Chondrocyte (in vitro differentiated cells): ENCODE measurements at places on chromosomes 11 and 22. TPM values are rescaled to one million over a fixed set of nuclear protein-coding genes. Genes with fewer than 3 reads are reported as not detected.
A peak's percentile ranks its signal among the peaks of the same experiment; 100 is the strongest.

DNA sequence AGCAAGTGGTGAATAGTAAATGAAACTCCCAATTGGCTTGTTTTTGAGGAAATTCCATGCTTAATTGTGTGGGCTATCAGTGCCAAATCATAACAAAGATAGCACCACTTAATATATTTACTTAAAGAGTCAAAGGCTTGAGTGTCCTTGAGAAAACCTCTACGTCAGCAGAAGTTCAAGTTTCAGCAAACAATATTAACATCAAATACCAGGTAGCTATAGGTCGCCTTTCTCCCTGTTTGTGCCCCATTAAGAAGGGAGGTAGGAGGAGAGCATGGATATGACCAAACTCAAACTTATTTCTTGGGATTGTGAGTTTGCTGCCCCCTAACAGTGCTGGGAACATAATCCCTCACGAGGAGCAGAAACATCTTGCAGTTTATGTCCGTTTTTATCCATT is 105.6 kb upstream of the SYN3 start:
- DNase-seq, result no peak
- no peaks in the 10 kb centered on the region for H3K4me1 ChIP-seq
- no peak overlapping the region for H3K27ac ChIP-seq
- H3K27me3 ChIP-seq, result peaks cover 6% of the 10 kb centered on the region
- H3K36me3 ChIP-seq, result no peaks in the 10 kb centered on the region

- peaks cover 5% of the 10 kb centered on the region for H3K4me1 ChIP-seq
- no peaks in the 10 kb centered on the region for H3K36me3 ChIP-seq
- no peak overlapping the region for H3K27ac ChIP-seq
- no peak for DNase-seq
Observed at GRCh38 chr11:73797457-73797856, 9.8 kb downstream of the MRPL48 start.

GRCh38 chr22:31107894-31108218 is 488 bp upstream of the SELENOM start:
- DNase-seq, result no peak
- no peaks in the 10 kb centered on the region for H3K27me3 ChIP-seq
- H3K4me3 ChIP-seq, result peak overlapping the region; percentile 92
- H3K27ac ChIP-seq, result peak overlapping the region; percentile 83
- peaks cover 2% of the 10 kb centered on the region for H3K36me3 ChIP-seq

DNA sequence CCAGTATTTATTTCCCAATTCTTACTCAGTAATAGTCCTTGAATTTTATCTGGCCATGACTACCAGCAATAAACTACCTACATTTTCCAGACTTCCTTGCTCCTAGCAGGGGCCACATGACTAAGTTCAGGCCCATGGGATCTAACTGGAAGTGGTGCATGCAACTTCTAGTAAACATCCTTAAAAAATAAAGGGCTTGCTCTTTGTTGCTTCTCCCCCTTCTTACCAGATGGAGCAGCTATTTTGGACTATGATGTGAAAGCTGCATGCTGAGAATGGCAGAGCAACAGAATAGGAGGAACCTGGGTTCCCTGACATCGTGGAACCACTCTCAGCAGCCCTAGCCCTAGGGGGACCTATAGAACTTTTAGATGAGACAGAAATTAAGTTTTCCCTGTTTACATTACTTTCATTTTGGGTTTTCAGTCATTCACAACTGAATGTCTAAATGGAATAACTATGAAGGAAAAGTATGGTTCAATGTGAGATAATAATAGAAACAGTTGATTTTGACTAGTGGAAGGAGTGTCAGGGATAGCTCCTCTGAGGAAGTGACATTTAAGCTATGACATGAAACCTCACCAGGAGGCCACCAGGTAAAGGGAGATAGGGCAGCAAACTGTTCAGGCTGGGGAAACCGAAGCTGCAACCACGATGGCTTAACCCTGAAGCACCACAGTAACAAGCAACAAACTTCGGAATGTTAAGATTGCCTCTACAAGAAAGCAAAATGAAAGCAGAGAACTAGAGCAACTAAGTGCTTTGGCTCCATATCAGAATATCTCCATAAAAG is 48.9 kb downstream of the PHF21A start:
- H3K4me3 ChIP-seq, result no peak overlapping the region
- no peak for DNase-seq
- no peak overlapping the region for H3K27ac ChIP-seq
- H3K36me3 ChIP-seq, result peaks cover 2% of the 10 kb centered on the region
- peaks cover 18% of the 10 kb centered on the region for H3K4me1 ChIP-seq

GRCh38 chr11:111696556-111696955 is 69.6 kb downstream of the PPP2R1B start:
- no peak for DNase-seq
- H3K4me3 ChIP-seq, result no peak overlapping the region
- H3K4me1 ChIP-seq, result peaks cover 11% of the 10 kb centered on the region
- no peaks in the 10 kb centered on the region for H3K27me3 ChIP-seq

GRCh38 chr11:15836795-15837194 is 519.6 kb downstream of the SOX6 start:
- no peak overlapping the region for H3K4me3 ChIP-seq
- DNase-seq, result no peak
- no peaks in the 10 kb centered on the region for H3K27me3 ChIP-seq
- H3K36me3 ChIP-seq, result no peaks in the 10 kb centered on the region

GRCh38 chr11:115920841-115921480 is 416.7 kb upstream of the CADM1 start:
- no peak overlapping the region for H3K4me3 ChIP-seq
- no peaks in the 10 kb centered on the region for H3K36me3 ChIP-seq

DNA sequence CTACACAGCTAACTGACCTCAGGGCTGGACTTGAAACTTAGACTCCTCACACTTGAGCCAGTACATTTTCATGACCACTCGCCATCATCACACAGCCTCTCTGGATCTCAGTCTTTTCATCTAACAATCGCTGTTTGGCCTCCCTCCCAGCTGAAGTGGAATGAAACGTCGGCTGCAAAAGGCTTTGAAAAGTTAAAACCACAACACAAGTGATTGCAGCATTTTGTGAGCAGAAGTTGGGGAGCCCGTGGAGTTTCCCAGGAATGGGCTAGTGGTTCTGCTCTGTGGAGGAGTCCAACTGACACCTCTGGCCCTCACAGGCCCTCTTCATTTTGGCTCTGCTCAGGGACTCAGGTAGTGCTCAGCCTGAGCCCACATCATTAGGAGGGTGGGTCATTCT is 35.9 kb upstream of the TRIM29 start:
- no peaks in the 10 kb centered on the region for H3K36me3 ChIP-seq
- no peak for DNase-seq
- H3K27me3 ChIP-seq, result peaks cover 40% of the 10 kb centered on the region
- H3K4me1 ChIP-seq, result peaks cover 5% of the 10 kb centered on the region
- H3K27ac ChIP-seq, result no peak overlapping the region

GRCh38 chr22:40345271-40345670 is 1.0 kb upstream of the ADSL start:
- peak overlapping the region; percentile 93 for H3K27ac ChIP-seq
- no peak for DNase-seq
- H3K4me1 ChIP-seq, result peaks cover 18% of the 10 kb centered on the region

DNA sequence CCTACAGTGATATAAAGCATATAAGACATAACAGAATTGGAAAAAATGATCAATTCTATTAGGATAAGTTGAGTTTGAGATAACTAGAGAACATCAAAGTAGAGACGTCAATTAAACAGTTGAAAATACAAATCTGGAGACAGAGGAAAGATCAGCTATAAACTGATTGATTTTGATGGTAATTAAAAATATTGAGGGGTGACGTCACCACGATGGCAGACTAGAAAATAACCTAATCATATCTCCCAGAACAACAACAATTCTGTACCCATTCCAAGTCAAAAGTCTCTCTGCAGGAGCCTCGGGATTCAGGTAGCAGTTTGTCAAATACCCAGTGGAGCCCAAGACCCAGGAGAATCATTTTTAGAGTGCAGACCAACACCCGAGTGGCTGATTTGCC is 28.9 kb downstream of the MS4A13 start:
- H3K27me3 ChIP-seq, result peaks cover 10% of the 10 kb centered on the region
- H3K4me1 ChIP-seq, result no peaks in the 10 kb centered on the region

GRCh38 chr11:41950470-41951143 is 491.2 kb upstream of the LRRC4C start:
- H3K27ac ChIP-seq, result no peak overlapping the region
- peaks cover 9% of the 10 kb centered on the region for H3K4me1 ChIP-seq
- H3K36me3 ChIP-seq, result no peaks in the 10 kb centered on the region
- H3K27me3 ChIP-seq, result no peaks in the 10 kb centered on the region
- DNase-seq, result no peak
- no peak overlapping the region for H3K4me3 ChIP-seq

DNA sequence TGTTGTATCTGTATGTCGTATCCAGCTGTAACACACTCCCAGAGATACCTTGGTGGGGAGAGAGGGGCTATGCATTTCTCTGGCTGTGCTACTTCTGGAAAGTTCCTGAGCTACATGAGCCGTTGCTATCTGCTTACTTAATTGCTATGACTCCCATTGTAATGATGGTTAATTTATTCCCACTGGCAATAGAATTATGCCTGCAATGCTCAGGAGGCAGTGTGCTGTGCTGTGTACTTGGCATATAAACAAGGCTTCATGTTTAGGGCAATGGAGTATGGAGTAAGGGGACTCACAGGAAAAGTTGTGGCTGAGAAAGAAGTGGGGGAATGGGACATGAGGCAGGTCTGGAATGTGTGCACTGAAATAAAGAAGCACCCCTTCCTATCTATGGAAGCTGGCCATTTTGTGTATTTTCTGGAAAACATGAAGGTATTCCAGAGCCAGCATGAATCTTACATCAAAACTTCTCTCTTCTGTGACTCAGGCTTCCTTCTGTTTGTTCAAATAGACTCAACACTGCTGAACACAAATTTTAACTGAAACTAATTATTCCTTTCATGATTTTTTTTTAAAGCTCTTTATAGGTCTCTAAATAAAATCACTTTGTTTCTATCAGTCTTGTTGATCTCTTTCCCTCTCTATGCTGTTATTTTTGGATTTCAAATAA is 40.6 kb downstream of the CD44 start:
- peaks cover 23% of the 10 kb centered on the region for H3K36me3 ChIP-seq
- no peak for DNase-seq
- H3K4me1 ChIP-seq, result peaks cover 30% of the 10 kb centered on the region
- no peaks in the 10 kb centered on the region for H3K27me3 ChIP-seq
- no peak overlapping the region for H3K27ac ChIP-seq

DNA sequence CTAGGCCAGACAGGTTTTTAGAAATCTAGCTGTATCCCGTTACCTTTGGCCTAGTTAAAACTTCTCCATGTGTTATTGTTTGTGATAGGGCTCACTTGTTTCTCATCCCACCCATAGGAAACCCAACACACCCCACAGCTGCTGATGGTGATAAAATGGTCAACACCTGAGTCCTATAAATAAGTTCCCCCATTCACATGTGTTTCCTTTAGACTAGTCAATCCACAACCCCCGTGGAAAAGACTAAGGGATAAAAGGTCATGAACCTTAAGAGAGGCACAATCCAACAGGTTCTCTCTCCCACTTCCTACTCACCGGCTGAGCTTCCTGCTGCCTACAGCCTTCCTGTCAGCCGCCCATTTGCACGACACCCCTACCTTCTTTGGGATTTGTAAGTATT is 768.4 kb downstream of the JRKL start:
- H3K36me3 ChIP-seq, result no peaks in the 10 kb centered on the region
- H3K4me1 ChIP-seq, result no peaks in the 10 kb centered on the region
- no peak for DNase-seq

- H3K27ac ChIP-seq, result no peak overlapping the region
- H3K4me1 ChIP-seq, result peaks cover 16% of the 10 kb centered on the region
- peak overlapping the region; percentile 49 for H3K4me3 ChIP-seq
- H3K36me3 ChIP-seq, result no peaks in the 10 kb centered on the region
- no peaks in the 10 kb centered on the region for H3K27me3 ChIP-seq
Observed at GRCh38 chr11:2892967-2893528, 7.5 kb upstream of the CDKN1C start.

DNA sequence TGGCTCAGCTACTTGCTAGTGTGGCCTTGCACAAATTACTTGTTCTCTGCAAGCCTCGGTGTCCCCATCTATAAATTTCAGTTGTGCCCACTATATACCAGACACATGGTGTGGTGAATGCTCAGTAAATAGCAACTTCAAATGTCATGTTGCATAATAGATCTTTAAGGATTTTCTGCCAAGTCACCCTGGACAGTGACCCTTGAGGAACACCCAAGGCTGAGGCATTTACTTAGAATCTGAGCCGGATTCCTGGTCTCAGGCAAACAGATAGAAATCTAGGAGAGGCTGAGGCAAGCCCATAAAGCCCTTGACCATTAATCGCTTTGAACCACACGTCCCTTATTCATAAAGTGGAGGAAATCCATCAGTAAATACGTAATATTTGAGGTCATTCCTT is 9.7 kb downstream of the TEAD1 start:
- H3K4me3 ChIP-seq, result no peak overlapping the region
- no peak overlapping the region for H3K27ac ChIP-seq
- peaks cover 99% of the 10 kb centered on the region for H3K4me1 ChIP-seq
- DNase-seq, result no peak
- H3K36me3 ChIP-seq, result no peaks in the 10 kb centered on the region

- H3K4me3 ChIP-seq, result no peak overlapping the region
- H3K27ac ChIP-seq, result no peak overlapping the region
- H3K4me1 ChIP-seq, result no peaks in the 10 kb centered on the region
Observed at GRCh38 chr22:26082866-26083265, 86.4 kb upstream of the SEZ6L start.

GRCh38 chr11:104967534-104968354 is 630 bp downstream of the CASP4 start:
- no peak for DNase-seq
- H3K4me1 ChIP-seq, result peaks cover 16% of the 10 kb centered on the region
- H3K27me3 ChIP-seq, result no peaks in the 10 kb centered on the region
- no peaks in the 10 kb centered on the region for H3K36me3 ChIP-seq

DNA sequence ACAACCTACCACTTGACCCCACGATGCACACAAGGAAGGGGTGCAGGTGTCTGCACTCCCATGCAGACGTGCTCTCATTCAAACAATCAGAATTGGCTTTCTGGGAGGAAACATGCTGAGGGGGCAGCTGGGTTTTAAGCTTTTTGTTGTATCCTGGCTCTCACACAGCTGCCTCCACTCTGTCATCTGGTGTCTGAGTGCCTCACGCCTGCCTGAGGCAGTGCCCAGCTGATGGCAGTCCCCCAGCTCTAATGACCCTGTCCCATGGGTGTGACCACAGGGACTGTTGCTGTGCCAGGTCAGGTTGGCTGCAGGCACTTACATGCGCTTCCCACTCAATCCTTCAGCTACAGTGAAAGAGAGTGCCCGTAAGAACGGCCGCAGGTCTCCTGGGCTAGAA is 53.7 kb downstream of the ARFGAP3 start:
- no peak for DNase-seq
- H3K36me3 ChIP-seq, result peaks cover 43% of the 10 kb centered on the region
- no peak overlapping the region for H3K27ac ChIP-seq
- peaks cover 19% of the 10 kb centered on the region for H3K4me1 ChIP-seq
- no peaks in the 10 kb centered on the region for H3K27me3 ChIP-seq

The TTC17 gene
- 53.4 to 65.8 TPM (median 53.8 TPM) in 3 replicates for total RNA-seq

The FOLR2 gene
- not detected in 3 replicates for total RNA-seq

The FOLR1 gene
- 0.20 TPM in 1 of 3 replicates, not detected in the others for total RNA-seq

The APOL4 gene
- total RNA-seq, result 0.12 TPM in 1 of 3 replicates, not detected in the others

The KRTAP5-7 gene
- total RNA-seq, result not detected in 3 replicates

The NXPE2 gene
- 0.36 TPM in 1 of 3 replicates, not detected in the others for total RNA-seq

The SYCE3 gene
- total RNA-seq, result not detected in 3 replicates

The MUC5AC gene
- total RNA-seq, result not detected in 3 replicates

The MIOX gene
- 0.99 to 1.6 TPM in 2 of 3 replicates, not detected in the other for total RNA-seq

The ENTHD1 gene
- not detected in 3 replicates for total RNA-seq

The FLRT1 gene
- total RNA-seq, result 0.12 to 0.31 TPM (median 0.22 TPM) in 3 replicates

The PUS3 gene
- total RNA-seq, result 7.7 to 10.0 TPM (median 8.4 TPM) in 3 replicates

The ST14 gene
- 0.10 TPM in 2 of 3 replicates, not detected in the other for total RNA-seq

The CRYBB3 gene
- not detected in 3 replicates for total RNA-seq

The SLC5A4 gene
- not detected in 3 replicates for total RNA-seq
